Activated CD8-positive, alpha-beta memory T cell treated with anti-CD3 and anti-CD28 coated beads for 4 hours (primary cell): ENCODE measurements at places on chromosomes 4 and X.

- no peak for DNase-seq
Measured at GRCh38 chr4:184310171-184310567, 92.5 kb upstream of the ENPP6 start.

GRCh38 chr4:182093935-182094334, 149.3 kb upstream of the TENM3 start:
- no peak for DNase-seq

- no peak for DNase-seq
Measured at GRCh38 chr4:146142768-146143167, 32.8 kb upstream of the LSM6 start.

- DNase-seq, result no peak
Measured at GRCh38 chrX:132443196-132444135, 45.4 kb downstream of the MBNL3 start.

DNA sequence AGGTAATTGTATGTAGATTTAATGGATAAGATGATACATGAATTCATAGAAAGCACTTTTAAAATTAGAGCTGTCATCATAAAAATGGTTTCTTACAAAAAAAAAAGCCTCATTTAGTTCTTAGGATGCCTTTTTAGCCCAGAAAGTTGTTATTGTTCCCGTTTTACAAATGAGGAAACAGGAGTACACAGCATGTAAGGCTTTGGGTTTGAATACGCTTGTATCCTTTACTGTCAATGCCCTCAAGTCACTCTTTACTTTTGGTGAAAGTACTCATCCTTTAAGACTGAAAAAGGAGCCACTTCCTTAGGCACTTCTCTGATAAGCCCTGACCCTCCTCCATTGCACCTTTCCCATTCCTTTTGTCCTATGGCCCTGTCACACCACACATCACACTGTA, 4.9 kb downstream of the EREG start:
- DNase-seq, result no peak

- peak; percentile 48 for DNase-seq
Measured at GRCh38 chr4:2441393-2442174, 22.8 kb downstream of the CFAP99 start.

DNA sequence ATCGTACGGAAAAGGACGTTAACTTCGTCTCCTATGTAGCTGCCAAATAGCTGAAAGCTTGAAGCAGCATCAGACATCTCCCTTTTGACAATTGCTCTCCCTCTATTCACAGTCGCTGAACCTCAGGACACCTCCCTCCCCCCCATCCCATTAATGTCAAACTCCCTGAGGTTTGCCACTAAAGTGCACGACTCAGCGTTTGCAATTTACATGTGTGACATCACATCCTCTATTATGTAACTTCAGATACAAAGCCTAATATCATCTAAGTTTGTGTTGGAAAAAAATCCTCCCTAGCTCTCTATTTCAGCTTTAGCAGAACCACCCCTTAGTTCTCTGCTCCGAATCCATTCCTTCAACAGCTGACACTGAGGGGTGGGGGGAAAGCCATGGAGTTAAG, 5.5 kb upstream of the NR3C2 start:
- no peak for DNase-seq

GRCh38 chr4:15551740-15552446, 82.2 kb downstream of the CC2D2A start:
- no peak for DNase-seq

DNA sequence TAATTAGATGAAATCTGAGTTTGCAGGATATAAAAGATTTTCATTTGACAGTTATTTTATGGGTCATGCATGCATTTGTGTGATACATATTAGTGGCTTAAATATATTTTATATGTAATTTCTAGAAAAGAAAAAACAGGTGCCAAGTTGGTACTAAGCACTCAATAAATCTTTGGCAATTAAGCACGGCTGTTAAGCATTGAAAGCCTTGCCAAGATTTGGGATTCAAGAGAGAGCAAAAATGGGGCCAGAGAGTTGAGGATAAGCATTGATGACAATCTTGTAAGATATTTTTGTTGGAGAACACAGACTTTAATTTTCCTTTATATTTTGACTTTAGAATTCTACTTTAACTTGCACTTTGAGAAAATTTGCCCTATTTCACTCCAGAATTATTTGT, 249.8 kb upstream of the MAD2L1 start:
- DNase-seq, result no peak

DNA sequence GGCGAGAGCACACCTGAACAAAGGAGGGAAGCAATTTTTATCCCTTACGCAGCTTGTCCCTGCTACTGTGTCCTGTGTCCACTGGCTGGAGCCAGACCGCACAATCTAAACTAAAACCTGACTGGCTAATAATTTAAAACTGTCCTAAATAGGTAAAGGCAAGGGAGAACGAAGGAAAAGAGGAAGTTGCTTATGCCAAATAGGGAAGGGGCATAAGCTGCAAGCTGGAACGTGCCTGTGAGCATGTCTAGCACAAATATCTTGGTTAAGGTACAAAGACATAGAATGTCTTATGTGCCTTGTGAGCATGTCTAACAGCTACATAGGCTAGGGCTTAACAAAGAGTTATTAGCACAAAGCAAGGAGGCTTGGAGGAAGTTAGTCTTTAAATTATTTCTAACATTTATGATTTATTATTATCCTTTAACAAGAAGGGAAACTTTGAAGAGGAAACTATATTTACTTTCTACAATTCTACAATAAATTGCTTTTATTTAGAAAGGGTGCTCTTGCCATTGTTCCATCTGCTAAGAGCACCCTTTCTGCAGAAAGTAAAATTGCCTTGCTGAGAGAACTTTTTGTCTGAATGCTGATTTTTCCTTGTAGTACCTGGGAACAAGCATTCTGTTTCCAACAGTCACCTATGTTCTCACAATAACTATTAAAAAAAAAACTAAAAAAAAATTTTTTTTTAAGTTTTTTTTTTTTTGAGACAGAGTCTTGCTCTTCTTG, 80.6 kb upstream of the CBR4 start:
- no peak for DNase-seq

- no peak for DNase-seq
Measured at GRCh38 chr4:7498446-7499200, 63.9 kb upstream of the PSAPL1 start.

GRCh38 chr4:105551965-105552746, at the start of gene ARHGEF38:
TSS of gene ARHGEF38 (plus strand) at chr4:105552620. CDS start at chr4:105552766, 146 bp downstream.
- no peak for DNase-seq

DNA sequence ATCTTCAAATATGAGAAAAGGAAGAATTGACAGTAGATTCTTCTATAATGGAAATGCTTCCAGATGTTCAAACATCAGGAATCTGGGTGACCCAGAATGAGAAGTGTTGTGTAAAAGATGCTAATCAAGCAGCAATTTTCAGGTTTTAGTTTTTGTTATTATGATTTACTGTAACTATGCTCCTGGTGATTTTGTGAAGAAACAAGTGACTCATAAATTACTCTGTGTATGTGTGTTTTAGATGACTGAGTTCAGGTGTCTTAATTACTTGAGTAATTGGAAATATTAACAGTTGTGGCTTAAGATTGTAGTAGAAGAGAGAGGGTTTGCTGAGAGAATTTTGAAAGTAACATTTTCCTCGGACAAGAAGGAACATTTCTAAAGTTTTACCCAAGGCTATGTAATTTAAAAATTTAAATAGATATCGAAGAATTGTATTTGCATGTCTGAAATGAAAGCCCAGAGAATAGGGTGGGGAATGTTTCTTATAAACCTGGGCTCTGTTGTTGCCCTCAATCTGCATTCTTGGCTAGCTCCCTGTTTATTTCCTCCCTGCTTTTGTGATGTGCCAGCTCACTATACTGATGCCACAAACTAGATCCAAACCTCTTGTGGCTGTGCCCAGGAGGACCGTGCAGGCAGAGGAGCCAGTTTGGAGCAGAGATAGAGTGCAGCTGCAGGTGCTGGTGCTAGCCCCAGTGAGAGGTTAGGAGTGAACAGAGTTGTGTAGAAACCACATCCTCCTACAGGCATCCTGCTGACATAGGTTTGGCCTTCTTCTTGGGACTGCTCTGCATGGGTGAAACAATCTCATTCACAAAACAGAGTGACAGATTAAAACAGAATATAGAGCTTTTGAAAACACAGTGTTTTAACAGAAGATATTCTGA, 25.4 kb upstream of the TNIP3 start:
- DNase-seq, result no peak

DNA sequence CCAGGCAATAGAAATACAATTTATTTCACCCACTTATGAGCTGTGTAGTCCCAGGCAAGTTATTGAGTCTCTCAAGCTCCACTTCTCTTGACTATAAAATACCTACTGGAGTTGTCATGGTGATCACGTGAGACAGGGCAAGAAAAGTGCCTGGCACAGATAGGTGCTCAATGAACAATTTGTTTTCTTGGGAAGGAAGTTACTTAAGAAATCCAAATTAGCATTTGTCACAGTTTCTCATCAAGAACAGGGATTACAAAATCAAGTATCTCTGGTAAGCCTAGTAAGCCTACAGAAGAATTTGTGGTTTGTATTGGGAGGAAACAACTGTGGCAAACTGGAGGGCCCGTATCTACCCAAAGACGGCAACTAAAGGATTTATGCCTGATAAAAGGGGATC, 37.5 kb upstream of the RASGEF1B start:
- DNase-seq, result no peak

- no peak for DNase-seq
Measured at GRCh38 chrX:42821803-42822443, 44.0 kb upstream of the PPP1R2C start.

GRCh38 chr4:90419124-90419711, 292.0 kb downstream of the CCSER1 start:
- no peak for DNase-seq

- DNase-seq, result peak; percentile 4
Measured at GRCh38 chrX:39445336-39445735, 644.1 kb downstream of the MID1IP1 start.

DNA sequence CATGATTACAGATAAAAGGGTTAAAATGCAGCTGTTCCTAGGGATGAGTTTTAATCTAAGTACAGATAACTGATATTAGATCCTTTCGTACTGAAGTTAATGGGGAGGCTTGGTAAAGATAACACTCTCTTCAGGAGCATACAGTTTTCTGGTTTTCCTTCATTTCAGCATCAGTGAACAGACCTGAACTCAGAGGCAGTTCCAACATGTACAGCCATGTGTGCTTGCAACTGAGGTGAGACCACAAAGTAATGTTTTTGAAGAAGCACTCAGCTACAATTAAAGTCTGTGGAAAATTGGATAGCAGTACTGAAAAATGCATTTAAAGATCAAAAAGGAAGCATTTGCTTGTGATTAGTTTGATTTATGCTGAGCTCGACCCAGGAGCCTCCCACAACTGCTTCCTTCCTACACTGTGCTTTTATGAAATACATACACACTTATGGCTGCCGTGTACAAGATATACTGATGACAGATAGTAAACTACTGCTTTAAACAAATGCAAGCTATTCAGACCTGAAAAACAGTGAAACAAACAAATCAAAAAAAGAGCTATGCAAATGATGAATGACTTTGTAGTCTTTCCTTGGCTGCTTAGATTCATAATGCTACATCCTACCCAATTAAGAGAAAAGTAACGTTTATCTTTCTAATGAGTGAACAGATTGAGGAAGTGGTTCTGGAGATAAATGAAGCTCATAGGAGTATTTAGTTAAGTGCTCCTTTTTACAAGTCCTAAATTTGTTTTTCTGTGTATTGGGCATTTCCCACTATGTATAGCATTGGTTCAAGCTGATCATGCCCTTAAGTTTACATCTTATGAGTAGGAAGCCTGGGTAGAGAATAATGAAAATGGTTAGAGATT, 68.4 kb downstream of the PDLIM5 start:
- DNase-seq, result no peak

DNA sequence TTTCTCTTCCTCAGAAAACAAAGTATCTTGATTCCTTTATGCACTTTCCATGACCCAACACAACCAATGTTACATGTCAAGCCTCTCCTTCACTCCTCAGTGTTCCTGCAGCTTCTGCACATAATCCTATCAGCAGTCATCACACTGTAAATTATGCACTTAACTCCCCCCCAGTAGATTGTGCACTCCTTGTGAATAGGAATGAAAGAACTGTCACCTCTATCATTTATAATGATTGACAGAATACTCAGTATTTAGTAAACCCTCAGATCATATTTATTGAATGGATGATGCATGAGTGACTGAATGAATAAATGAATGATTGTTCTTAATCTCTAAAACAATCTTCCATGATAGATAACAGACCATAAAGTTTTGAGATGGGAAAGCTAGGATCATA, 253.3 kb downstream of the HS3ST1 start:
- DNase-seq, result no peak

GRCh38 chr4:10207116-10207515, 90.5 kb upstream of the WDR1 start:
- no peak for DNase-seq

DNA sequence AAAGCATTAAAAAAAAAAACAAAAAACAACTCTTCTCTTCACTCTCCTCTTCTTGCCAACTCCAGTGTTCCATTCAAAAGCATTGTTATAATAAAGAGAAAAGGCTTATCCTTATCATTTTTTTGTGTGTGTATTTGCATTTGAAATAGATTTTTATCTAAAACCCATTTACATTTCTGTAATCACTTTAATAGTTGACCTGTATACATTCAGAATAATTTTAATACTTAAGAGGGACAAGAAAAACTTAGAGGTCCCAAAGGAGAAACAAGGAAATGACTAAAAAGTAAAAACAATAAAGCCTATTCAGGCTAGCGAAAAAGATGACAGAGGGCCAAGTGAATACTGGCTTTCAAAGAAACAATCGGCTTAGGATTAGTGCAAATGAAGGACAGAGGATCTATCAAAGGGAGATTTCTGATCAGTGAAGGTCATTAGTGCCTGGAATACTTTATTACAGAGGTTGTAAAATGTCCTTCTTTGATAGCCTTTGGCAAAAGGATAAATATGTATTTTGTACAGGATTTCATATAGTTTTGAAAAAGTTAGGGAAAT, 808.3 kb downstream of the RPA4 start:
- no peak for DNase-seq

DNA sequence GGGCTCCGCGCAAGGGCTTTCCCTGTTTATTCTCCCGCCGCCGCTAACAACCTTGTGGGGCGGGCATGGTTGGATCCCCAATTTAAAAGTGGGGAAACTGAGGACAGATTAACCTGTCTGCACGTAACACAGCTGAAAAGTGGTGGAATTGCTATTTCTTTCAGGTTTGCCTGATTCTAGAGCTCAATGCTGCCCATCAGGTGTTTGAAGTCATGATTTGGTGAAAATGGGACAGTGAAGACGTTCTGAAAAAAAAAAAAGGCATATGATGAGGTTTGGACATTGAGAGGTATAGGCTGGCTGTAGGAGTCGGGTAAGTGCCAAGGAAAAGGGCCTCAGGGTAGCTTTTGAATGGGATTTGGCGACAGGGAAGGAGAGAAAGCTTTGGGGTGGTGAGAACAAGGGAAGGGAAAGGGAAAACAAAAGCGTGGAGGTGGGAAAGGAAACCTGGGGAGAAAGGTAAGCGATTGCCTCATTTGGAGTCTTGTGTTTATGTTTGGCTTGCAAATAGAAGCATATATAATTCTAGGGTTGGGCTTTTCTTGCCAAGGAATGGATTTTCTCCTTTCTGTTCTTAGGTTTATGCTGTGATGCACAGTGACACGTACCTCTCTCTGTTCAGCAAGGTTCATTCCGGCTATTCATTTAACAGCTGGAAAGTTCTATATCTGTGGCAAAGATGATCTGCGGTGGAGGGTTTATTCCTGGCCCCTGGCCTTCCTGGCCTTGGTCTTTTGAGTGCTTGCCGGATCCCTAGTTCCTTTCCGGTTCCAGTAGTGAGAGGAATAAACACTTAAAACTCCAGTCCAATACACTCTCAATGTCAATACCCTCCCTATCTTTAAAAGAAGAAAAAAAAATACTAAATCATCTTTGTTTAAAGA, 2.4 kb upstream of the STIM2 start:
- DNase-seq, result no peak

- DNase-seq, result no peak
Measured at GRCh38 chr4:169345316-169345721, 74.6 kb upstream of the SH3RF1 start.
